DMS79 treated with DMSO at 0.1 percent for 48 hours (cell line): ENCODE measurements at places on chromosomes 7 and 10.

- DNase-seq = no peak
Measured at GRCh38 chr7:130994378-130995115, 260.5 kb upstream of the KLF14 start.

DNA sequence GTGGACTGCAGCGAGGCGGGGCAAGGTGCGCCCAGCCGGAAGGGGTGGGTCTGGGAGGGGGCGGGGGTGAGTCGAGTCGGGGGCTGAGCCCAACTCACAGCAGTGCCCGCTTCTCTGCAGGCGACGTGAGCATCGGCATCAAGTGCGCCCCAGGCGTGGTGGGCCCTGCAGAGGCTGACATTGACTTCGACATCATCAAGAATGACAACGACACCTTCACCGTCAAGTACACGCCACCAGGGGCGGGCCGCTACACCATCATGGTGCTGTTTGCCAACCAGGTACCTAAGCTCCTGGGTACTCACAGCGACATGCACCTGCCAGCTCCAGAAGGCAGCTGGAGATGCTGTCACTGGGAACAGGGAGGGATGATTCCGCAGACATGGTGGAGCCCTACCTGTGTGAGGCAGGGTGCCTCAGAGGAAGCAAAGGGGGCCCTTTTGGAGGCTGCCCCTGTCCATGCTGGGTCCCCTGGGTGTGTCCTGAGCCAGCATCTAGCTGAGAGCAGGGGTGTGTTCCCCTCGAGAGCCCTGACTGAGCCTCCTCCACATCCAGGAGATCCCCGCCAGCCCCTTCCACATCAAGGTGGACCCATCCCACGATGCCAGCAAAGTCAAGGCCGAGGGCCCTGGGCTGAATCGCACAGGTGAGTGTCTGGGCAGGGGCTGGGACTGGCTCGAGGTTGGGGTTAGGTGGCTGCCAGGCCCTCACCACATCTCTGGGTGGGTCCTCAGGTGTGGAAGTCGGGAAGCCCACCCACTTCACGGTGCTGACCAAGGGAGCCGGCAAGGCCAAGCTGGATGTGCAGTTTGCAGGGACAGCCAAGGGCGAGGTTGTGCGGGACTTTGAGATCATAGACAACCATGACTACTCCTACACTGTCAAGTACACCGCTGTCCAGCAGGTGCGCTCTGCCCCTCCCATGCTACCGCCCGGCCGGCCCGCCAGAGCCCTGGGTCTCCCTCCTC, 12.8 kb downstream of the FLNC start:
- no peak for DNase-seq

- DNase-seq = no peak
Measured at GRCh38 chr7:69110450-69111050, 487.7 kb upstream of the AUTS2 start.

- DNase-seq = no peak
Measured at GRCh38 chr10:129932182-129932581, 31.9 kb downstream of the EBF3 start.

DNA sequence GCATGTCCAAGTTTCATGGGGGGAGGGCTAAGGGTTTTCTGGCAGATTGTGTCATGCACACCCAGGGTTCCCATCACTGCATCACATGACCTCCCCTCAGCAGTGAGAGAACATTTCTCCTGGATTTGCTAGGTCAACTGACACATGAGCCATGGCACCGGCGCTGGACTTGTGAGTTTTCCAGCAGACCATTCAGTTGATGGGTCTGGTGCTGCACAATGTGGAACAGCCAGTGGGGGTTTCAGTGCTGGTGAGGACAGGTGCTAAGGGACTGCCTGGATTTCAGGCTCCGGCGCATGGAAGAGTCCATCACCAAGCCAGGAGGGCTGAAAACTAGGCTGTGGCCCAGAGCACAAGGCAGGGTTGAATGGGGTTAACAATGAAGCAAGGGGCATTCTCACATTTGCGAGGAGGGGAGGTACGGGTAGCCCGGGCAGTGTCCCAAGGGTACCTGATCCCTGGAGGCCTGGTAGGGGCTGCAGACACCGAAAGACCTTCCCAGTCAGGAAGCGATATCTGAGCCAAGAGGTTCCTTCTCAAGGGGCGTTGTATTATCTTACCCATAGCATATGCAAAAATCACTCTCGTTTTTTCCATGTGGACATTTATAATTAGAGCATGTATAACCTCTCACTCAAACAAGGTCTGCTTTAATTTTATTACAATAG, 203.0 kb downstream of the TNS3 start:
- DNase-seq = no peak

GRCh38 chr7:134820778-134821177, 41.3 kb downstream of the CALD1 start:
- no peak for DNase-seq

DNA sequence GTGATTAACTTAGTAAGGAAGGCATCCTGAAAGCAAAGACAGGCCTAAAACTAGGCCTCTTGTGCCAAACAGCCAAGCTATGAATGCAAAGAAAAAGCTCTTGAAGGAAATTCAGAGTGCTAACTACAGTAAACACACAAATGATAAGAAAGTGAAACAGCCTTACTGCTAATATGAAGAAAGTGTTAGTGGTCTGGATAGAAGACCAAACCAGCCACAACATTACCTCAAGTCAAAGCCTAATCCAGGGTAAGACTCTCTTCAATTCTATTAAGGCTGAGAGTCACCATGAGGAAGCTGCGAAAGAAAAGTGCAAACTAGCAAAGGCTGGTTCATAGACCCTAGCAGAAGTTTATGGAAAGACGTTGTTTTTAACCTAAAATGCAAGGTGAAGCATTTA, 66.0 kb downstream of the IPMK start:
- DNase-seq = no peak

DNA sequence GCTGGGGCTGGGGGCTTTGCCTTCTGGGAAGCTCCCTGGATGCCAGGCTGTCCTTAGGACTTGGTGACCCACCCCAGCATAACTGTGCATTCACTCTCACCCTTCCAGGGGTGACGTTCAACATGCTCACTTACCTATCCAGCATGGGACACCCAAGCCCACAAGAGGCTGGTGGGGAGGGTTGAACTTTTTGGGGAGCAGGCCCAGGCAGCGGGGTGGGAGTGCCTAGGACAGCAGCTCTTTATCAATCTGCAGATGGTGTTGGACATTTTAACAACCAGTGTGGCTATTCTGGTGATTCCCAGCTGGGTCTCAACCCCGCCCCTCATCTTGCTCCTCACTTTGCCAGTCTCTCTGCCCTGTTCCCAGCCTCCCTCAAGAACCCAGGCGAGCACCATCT, 86.4 kb downstream of the CDH23 start:
- no peak for DNase-seq

GRCh38 chr10:58888957-58889356, 287.5 kb upstream of the PHYHIPL start:
- no peak for DNase-seq

DNA sequence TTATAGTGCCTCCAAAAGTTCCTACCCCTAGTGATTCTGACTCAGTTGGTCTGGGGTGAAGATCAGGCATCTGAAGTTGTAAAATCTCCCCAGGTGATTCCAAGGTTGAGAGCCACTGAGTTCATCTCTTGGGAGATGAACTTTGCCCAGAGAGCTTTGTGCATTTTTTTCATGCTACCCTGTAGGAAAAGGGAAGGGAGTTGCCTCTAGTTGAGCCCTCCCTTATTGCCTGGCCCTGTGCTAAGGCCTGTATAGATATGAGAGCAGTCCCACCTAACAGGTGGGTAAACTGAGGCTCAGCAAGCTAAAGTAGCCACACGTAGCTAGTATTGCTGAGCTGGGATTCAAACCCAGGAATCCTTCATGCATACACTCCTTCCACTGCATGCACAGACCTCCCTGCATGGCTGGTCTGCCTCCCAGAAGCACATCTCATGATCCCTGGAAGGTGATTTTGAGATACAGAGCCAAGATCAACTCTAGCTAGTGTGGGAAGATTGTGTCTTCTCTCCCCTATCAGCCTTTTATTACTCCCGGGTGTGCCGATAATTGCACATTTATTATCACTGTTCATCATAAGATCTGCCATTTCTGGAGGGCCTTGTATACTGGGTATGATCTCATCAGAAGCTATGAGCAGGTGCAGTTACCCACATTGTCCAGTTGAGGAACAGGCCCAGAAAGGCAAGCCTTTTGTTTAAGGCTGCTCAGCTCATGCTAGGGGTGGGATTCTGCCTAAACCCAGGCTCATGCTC, 47.0 kb downstream of the TBATA start:
- no peak for DNase-seq

GRCh38 chr10:85645053-85645452, 721.5 kb downstream of the GRID1 start:
- DNase-seq = no peak

DNA sequence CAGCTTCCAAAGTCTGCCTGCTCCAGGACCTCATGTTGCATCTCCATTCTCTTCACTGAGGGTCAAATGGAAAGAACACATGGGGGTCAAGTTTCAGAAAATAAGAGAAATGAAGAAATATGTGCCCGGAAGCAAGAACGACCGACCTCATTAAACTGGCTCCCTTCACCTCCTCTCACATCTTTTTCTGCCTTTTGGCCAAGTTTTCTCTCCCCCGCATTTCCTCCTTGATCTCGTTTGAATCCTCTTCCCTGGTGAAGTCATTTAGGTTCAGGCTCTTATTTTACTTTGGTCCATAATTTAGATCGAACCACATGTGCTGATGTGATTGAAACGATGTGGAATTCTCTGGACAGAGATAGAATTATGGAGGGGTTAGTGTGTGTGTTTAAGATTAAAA, 44.2 kb downstream of the EGFR start:
- DNase-seq = no peak
